ENCODE measurements at places on chromosomes 1 and 21.

- no peak for DNase-seq
These were observed 3.1 kb downstream of the CD52 start for GRCh38 chr1:26320896-26321295.

DNA sequence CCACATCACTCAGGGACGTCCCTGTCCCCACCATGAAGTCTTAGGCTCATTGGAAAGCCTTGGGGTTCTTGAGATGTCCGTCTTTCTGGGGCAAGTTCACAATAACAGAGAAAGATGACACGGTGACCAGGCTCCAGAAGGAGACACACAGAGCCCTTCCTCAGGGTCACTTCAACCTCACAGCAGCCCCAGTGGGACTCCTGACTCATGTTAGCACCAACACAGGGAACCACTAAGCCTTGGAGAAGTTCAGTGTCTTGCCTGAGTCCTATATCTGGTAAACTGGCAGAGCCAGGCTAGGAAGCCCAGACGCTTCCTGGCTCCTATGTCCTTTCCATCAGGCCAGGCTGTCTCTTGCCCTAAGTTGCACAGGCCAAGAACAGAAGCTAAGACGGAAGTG, 199.1 kb downstream of the HIVEP3 start:
- DNase-seq, result no peak

DNA sequence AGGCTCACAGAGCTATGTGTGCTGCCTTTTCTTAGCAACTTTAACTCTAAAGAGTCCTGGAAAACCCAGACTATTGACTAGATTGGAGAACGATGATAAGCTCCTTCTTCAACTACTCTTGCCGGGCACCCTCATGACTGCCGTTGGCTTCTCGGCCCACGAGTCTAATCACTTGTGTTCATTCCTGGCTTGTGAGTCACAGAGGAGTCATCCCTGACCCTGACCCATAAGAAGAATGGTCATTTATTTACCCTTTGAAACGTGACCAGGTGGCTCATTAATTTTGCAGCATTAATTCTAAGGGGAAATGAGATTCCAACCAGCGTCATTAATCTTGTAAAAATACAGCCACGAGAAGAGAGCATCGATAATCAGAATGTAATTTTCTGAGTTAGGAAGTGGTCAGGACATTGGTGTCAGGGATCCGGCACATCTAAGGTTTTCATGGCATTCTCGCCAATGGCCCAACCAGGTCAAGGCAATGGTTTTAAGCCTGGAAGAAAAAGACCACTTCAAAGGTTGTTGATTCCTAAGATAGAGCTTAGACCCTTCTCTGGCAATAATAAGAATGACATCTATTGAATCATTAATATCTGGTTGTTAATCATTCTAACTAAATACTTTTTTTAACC, 183.6 kb upstream of the RUNX1 start:
- DNase-seq, result no peak

DNA sequence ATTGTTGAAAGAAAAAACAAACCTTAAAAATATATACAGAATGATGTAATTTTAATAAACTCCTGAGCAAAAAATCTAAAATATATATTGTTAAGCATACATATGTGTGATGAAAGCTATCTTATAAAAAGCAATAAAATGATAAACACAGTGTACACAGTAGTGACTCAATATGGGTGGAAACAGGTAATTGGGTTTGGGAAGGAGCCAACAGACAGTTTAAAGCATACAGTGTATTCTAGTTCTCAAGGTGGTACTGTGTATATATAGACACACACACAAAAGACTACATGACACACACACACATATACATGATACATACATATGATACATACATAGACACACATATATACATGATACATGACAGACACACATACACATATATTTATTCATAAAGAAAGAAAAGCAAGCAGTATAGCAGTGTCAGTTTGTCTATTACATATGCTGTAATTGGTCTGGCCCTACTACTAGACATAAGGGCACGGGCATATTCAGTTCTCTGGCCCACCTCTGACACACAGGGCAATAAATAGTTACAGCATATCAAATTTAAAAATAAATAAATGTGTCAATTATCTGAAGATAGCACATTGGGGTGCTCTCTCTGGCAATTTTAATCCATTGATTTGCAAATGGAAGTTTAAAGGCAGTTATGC, 330.2 kb downstream of the S1PR1 start:
- DNase-seq, result no peak

- DNase-seq, result no peak
These were observed 34.2 kb upstream of the ATP5PO start for GRCh38 chr21:33949516-33950430.

DNA sequence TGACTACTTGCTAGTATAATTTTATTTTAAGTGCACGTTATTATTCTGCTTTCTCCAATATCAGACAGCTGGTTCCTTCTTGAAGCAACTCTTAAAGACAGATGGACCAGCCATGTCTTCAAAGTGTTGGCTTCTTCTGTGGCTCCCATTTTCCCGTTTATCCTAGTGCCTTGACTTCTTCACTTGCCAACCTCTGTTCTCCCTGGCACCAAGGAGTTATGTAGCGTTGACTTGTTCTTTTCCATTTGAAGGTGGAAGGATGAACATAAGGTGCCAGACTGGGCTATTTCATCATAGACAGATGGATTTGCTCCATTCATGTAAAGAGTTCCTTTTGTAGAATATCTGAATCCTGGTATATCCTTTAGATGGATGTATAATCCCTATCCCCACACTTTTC, 260.6 kb downstream of the DISC1 start:
- no peak for DNase-seq

DNA sequence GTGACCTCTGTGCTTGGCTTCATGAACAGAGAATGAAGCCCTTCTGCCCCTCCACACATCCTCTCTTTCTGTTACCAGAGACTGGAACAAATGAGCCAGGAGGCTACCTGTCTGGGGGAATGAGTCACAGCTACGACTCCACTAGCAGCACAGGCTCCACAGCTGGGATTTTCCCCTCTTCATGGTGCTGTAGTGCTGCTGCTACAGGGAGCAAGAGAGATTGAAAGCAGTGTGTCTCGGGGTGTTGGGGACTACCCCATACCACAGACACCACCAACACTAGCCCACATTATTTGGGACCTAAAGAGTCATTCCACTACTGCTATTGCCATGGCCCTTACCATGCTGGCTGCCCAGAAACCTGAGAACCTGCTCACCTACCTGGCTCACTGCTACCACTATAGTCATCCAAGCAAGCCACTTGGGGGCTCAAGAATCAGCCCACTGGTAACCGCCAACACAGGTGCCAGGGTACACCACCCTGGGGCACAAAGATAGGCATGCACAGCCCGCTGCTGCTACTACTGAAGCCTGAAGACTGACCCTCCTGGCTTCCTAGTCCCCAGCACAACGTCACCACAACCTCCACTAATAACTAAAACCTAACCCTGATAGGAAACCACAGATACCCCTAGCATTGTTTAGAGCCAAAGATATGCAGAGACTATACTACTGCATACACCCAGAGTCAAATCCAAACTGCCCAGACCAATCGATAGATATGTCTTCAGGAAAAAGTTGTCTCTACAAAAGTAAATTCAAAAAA, 17.7 kb downstream of the CD1E start:
- no peak for DNase-seq

DNA sequence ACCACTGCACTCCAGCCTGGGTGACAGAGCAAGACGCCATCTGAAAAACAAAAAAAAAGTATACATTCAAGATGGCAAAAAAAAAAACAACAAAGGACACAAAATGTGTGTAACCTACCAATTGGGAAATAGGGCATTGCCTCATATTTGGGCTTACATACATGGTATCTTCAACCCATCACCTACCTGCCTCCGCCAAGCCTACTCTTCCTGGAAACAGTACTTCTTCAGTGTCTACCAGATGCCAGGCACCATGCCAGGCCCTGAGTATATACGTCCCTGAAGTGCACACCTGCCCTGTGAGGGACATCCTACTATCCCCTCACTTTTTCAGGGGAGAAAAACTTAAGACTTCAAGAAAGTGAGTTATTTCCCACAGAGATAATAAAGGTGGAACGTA, 160.2 kb downstream of the TOMM20 start:
- no peak for DNase-seq

GRCh38 chr1:78283691-78284090, 207.1 kb upstream of the PTGFR start:
- DNase-seq, result no peak

- DNase-seq, result peak; percentile 14
These were observed 321.6 kb upstream of the LRRC7 start for GRCh38 chr1:69246109-69246508.

- DNase-seq, result no peak
These were observed 221.9 kb downstream of the TNR start for GRCh38 chr1:175521249-175522040.

DNA sequence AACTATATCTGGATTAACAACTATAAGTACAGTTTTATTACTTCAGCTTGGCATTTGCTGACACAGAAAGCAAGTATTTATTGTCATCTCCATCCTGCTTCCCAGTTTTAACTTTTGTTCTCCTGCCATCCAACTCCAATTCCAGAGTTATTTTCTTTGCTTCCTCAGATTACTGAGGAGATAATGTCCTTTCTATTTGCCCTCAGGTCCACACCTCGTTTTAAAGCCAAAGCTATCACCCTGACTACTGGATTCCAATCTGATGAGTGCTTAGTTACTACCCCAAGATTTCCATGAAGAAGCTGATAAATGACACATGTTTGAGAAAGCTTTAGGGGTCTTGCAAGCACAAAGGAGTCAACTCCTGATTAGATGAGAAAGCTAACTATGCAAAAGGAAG, 25.2 kb downstream of the ACKR1 start:
- no peak for DNase-seq

- no peak for DNase-seq
These were observed 181.1 kb downstream of the NEK7 start for GRCh38 chr1:198337886-198338285.

Measured in H7 (cell line).